Renal pelvis (tissue), 12 donors: ENCODE measurements at places on chromosomes 2 and 18. TPM values are rescaled to one million over a fixed set of nuclear protein-coding genes. Genes with fewer than 3 reads are reported as not detected.

- no peak for DNase-seq
Measured at GRCh38 chr18:13574355-13574754, 152.0 kb downstream of the FAM210A start.

DNA sequence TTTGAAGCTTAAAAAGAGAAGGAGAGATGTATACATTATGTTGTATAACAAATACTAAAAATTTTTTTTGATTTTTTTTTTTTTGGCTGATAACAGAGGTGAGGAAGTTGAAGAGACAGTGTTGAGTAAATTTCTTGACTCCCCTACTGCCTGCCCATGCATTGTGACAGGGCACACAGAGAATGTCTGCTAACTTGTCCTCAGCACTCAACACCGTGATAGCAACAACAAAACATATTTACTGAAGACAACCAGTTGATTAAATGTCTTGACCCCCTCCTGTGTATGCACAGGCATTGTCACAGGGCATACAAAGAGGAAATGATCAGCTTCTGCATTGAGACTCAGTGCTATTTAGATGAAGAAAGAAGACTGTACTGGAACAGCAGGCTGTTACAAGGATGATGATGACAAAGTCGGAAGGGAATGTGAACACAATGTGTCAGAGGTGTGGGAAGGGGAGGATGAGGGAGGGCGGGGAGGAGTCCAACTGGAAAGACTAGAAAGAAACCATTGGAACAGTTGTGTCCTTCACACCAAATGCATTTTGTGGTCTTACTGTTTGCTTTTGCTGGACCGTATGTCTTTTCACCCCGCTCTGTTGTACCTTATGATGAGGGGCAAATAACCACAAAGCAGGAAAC is 89.5 kb downstream of the CERS6 start:
- DNase-seq = no peak

The GAREM1 gene
- 29.3 TPM for polyA plus RNA-seq

The BOLL gene
- not detected for polyA plus RNA-seq

- no peak for DNase-seq
Measured at GRCh38 chr2:28327956-28328922, 64.4 kb upstream of the FOSL2 start.

DNA sequence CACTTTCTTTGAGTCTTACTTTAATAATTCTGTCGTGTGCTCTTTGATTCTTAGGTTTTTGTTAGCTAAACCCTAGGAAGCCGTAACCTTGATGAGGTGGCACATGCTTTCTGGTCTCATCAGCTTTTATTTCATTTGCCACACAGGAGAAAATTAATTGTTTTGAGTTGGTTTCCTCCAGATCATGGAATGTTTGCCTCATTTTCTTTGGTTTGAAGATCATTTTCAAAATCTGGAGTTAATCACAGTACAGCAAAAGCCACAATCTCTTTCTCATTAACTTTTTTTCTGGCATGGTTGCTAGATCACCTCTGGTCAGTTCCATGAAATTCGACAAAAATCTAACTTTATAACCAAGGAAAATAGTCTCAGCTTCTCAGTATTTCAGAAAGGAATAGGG is 182.9 kb downstream of the MYO1B start:
- DNase-seq = no peak

The ZNF516 gene
- 41.2 TPM for polyA plus RNA-seq

The POLR1B gene
- polyA plus RNA-seq = 25.2 TPM
